Activated CD4-positive, alpha-beta memory T cell treated with anti-CD3 and anti-CD28 coated beads, Interleukin-2, amount 10 ng/mL, durations not matched to agents 7 days and 5 days (primary cell): ENCODE measurements at places on chromosomes 4 and X. TPM values are rescaled to one million over a fixed set of nuclear protein-coding genes. Genes with fewer than 3 reads are reported as not detected.

DNA sequence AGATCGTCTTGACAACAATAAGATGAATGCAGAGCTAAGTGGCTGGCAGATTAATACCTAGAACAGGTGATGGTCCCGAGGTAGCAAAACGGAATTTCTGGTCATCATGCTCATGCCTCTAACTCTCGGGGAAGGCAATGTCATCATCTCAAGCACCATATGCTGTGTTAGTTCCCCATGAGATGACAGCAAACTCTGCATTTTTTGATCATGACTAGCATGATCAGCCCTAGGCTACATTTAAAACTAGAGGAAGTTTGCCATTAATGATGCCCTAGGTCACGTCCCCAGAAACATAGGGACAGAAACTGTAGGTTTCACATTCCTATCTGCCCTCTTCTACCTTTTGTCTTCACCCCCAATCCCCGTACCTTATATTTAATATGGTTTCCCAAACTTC is 11.6 kb downstream of the LPAR4 start:
- no peak for DNase-seq

DNA sequence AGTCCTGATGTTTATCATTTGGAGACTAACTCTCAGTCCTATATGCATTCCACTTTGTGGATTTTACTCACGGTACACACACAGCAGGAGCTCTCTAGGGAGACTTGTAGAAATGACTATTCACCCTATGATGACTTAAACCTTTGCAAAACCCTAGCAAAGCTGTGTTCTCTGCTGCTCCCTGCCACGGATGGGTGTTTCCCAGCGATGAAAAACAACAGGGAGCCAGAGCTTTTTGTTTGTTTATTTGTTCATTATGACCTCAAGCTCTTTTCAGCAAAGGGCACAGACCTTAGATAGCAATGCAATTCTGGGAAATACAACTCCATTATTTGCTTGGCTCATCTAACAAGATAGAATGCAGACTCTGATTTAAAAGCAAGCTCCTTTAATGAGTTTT is 156.6 kb downstream of the GRIA3 start:
- no peak for DNase-seq

GRCh38 chrX:102339312-102340298 is 92.6 kb downstream of the NXF2 start:
- DNase-seq, result no peak

DNA sequence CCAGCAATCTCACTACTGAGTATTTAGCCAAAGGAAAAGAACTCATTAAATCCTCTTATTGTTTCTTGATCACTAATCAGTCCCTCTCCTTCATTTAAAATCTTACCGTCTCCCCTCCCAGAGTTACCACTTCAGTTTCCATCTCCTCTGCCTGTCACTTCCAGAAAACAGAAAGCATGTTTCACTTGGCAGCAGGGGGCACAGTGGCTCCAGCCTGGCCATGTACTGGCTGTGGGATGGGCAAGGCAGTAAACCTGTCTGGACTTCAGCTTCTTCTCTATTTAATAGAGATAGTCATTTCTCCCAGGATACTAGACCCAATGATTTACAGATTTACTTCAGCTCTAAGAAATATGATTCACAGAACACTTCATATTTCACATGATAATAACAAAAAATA is 63.2 kb downstream of the CD40LG start:
- DNase-seq, result no peak

DNA sequence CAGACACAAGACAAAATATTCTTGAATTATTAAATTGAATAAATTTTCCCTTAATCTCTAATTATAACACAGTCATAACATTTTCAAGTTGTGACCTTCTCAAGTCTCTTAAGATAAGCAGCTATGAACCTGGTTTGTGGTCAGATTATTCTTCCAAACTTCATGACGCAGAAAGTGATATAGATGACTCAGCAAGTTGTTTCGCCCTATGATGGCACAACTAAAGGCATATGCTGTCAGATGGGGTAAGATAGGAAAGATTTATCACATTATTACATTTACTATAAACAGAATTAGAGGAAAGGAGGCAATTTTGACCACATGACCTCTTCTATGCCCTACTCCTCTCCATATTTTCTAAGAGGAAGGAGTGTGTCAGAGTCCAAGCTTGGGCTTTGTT is 4.6 kb upstream of the DCAF12L2 start:
- DNase-seq, result no peak

PNMA6A gene
- total RNA-seq, result 0.25 TPM

GABRA4 gene
- total RNA-seq, result not detected
